Uterus (tissue), 4 donors: ENCODE measurements at places on chromosomes 2 and 18. TPM values are rescaled to one million over a fixed set of nuclear protein-coding genes. Genes with fewer than 3 reads are reported as not detected.

GRCh38 chr2:2669316-2669715, 338.2 kb upstream of the MYT1L start:
- DNase-seq, result no peak

DNA sequence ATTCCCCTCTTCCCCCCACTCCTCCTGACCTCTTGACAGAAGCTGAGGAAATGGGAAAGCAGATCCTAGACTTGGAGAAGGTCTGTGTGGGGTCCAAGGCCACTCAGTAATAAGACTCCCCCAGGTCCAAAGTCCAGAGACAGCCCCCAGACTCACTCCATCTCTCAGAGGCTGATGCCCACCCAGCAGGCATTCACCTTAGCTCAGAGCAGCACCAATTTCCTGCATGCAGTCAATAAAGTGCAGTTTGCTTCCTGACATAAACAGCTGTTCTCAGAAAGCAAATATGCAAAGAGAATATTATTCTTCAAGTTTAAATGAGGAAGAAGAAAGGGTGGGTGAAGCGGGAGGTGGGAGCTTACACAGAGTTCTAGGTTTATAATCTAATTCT, 84.1 kb upstream of the RTN4 start:
- DNase-seq, result no peak

The RASGRP3 gene
- 2.6 TPM for total RNA-seq

DNA sequence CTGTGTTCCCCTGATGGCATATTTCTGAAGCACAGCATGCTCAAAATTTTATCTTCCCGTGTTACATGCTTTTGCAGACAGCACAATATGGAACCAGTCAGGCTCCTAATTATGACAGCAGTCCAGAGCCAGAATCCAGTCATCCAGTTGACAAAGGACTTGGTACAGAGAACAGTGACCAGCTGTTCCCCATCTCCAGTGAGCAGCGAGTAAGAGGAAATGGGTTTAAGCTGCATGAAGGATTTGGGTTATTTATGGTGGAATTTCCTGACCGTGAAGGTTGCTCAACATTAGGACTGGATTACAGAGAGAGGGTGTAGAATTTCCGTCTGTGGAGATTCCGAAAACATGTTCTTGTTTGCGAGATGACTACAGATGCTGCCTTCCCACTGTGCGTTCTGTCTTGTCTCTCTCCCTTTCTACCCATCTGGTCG, 24.4 kb downstream of the SGPP2 start:
- peak; percentile 72 for DNase-seq

GRCh38 chr18:13516855-13517254, 209.5 kb downstream of the FAM210A start:
- no peak for DNase-seq

DNA sequence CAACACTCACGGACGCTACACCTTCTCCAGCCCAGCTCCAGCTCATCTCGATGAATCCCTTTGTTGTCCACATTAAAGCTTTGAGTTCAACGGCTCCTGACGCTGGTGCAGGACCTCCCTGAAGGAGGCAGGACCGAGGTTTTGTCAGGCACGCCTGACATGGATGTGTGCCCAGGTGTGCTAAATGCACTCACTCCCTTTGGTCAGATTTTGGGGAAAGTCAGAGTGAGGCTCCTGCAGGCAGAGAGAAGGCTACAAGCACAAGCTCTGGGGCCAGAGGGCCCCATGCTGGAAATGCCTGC, 78.6 kb downstream of the NDUFA10 start:
- no peak for DNase-seq

The C2orf49 gene
- total RNA-seq, result 25.1 TPM

The MAPRE3 gene
- total RNA-seq, result 49.6 TPM

GRCh38 chr2:233048569-233049193, 11.5 kb upstream of the INPP5D start:
- no peak for DNase-seq

GRCh38 chr18:79952456-79952995, 1.1 kb upstream of the SLC66A2 start:
- DNase-seq, result no peak

- no peak for DNase-seq
These were observed 24.4 kb downstream of the HK2 start for GRCh38 chr2:74858281-74858680.
